ENCODE measurements at places on chromosomes 4 and X.

GRCh38 chrX:153780678-153781427 is at the start of gene SRPK3:
Gene SRPK3 (plus strand): TSS chrX:153781041. CDS start chrX:153781087, 46 bp downstream.
- DNase-seq, result no peak

DNA sequence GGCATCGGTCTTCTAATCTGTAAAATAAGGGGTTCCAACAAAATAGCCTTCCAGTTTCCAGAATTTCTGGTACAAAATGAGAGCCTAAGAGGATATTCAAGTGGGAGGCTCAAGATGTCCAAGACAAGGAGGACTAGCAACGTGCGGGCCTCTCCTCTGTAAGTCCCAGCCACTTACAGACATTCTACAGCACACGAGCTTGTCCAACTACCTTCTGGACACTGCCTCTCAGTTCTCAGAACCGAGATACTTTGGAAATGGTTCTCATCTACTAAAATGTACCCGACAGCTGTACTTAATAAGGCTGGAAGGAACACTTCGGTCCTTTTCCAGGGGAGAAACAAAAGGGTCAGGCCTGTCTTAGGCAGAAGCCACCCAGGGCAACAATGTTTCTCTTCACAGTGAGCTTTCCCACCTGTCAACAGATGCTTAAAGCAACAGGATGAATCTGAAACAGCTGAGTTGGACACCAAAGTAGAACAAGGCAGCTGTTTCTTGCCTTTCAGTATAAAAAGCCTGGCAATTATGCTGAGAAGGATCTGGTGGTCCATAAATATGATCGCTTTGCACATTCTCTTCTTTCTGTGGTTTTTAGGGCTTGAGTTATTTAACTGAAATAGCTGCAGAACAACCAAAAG is 127.0 kb downstream of the HS6ST2 start:
- DNase-seq, result no peak

DNA sequence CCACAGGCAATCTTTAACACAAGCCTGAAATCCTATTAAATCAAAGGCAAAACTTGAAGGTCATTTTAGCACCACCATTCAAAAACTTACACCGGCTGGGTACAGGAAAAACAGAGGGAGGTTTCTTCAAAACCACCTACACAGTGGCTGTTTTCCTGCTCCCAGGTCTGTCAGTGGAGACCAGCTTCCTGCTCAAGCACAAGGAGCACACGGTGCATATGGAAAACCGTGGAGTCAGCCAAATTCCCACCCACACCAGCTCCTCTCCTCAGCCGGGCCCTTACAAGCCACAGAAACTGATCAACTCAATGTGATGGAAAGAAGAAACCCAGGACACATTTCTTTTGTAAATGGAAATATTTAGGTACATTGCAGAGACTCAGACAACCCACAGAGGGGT is 14.3 kb upstream of the FAM241A start:
- no peak for DNase-seq

DNA sequence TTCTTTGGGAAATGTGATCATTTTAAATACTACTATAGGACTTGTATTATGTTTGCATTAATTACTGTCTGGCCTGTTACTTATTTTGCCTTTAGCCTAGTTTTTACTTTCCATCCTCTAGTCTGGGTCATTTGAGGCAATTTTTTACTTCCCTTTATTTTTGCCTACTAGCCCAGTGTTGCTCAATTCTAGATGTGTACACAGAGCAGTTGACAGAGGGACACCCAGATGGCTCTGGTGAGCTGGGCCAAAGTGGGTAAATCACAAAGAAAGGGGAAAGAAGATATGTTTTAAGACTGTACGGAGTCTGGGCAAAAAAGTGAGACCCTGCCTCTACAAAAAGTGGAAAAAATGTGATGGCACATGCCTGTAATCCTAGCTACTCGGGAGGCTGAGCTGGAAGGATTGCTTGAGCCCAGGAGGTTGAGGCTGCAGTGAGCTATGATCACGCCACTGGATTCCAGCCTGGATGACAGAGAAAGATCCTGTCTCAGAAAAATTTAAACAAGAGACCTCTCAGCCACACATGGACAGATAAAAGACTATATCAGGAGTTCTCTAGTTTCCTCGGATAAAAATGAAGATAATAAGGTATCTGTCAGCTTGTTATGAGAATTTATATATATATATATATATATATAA is 35.7 kb downstream of the APOO start:
- no peak for DNase-seq

DNA sequence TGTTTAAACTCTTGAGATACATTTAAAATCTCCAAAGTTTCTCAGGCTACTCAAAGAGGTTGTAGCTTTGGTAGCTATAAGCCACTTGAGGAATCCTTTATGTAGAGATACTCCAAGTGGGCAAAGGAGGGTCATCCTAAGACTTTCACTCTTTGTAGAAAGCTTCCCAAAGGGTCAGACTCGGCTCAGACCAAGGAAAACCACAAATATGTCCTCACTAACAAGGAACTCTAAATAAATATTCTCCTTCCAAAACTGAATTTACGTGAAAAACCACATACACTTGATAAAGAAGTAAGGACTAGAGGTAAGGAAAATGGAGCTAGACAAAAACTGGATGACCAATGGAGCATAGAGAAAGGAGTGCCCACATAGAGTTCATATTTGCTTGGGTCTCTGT is 41.7 kb upstream of the DDX60 start:
- DNase-seq, result no peak

DNA sequence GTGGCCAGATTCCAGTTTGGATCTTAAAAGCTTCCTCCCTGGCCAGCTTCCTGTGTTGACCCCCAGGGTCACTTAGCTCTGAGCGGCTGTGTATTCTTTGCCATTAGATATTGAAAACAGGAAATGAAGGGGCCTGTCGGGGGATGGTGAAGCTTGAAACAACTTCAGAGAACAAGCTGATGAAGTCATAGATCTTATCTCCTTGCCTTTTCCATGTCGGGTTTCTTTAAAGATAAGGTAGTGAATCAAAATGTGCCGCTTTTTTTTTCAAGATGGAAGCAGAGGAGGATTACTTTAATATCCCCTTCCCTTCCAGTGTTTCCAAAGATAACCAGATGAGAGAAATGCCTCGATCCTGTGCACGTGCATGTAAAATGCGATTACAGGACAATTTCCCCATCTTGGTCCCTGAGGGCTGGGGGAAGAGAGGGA is 508.5 kb downstream of the MID1IP1 start:
- no peak for DNase-seq

DNA sequence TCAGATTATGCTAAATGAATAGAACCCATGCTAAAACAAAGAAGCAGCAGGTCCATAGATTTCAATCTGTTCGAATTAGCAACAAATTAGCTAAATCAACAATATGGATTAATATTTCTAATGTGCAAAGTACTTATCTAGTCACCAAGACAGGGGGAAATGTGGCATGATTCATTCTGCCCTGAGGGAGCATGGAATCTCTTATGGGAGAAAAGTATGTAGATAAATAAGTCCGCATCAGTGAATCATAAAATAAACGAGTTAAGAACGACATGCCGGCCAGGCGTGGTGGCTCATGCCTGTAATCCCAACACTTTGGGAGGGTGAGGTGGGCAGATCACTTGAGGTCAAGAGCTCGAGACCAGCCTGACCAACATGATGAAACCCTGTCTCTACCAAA is 102.1 kb downstream of the ANOS1 start:
- DNase-seq, result no peak

- no peak for DNase-seq
These were observed 62.1 kb upstream of the LANCL3 start for GRCh38 chrX:37509349-37509748.
